ENCODE measurements at places on chromosomes 5 and 9.

- DNase-seq: no peak
Observed at GRCh38 chr5:58099257-58099656, 360.6 kb downstream of the PLK2 start.

DNA sequence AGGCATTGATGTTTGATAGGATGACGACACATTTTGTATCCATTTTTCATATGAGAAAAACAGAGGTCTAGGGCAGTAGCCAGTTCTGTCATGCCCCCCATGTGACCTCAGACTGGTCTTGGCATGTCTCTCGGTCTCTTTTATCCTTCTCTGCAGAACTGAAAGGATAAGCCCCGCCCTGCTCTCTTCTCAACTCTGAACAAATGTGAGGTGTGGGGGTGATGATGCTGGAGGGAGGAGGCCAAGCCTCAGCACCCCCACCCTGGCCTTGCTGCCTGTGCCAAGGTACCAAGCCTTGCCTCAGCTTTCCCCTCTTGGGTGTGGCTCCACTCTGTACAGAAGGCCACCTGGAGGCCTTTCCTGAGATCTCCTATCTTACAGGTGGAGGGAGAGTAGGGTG lies 19.5 kb upstream of the CRB2 start:
- DNase-seq: no peak

DNA sequence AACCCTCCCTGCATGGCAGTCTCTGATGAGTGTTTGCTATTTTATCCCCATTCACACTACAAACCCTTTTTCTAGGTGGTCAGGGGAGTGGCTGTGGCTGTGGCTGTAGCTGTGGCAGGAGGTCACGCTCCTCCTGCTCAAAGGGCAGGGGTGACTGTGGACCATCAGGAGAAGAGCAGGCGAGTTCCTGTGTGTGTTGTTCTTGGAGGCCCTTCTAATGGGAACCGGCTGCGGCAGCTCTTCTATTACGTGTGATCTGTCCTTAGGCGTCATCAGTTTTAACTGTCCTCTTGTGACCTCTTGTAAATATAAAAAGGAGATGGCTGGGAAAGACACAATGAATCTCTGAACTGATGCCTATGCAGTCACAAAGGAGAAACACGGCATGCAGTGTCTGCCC lies 65.1 kb downstream of the ANKH start:
- peak; percentile 76 for DNase-seq

DNA sequence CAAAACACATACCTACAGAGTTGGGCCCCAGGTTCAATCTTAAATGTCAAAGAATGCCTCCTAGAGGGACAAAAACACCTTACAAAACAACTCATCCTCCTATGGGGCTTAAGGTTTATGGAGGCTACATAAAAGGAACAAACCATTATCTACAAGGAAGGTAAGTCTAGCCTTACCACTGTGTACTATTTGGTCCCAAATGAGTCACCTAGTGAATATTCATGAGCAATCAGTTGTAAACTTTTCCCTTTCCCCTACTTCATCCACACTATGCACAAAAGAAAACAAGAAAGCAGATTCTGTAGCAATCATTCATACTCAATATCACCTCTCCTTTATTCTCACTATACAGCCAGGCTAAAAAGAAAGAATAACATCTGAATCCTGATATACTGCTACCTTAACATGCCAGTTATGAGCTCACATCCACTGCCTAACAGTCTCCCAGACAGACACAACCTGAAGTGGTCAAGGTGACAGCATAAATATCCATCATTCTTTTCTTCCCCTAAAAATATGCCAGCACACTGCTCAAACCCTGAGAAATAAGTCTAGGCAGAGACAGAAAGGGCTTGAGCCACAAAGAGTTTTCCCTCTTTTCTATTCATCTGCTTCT lies 6.2 kb downstream of the OXCT1 start:
- DNase-seq: no peak

DNA sequence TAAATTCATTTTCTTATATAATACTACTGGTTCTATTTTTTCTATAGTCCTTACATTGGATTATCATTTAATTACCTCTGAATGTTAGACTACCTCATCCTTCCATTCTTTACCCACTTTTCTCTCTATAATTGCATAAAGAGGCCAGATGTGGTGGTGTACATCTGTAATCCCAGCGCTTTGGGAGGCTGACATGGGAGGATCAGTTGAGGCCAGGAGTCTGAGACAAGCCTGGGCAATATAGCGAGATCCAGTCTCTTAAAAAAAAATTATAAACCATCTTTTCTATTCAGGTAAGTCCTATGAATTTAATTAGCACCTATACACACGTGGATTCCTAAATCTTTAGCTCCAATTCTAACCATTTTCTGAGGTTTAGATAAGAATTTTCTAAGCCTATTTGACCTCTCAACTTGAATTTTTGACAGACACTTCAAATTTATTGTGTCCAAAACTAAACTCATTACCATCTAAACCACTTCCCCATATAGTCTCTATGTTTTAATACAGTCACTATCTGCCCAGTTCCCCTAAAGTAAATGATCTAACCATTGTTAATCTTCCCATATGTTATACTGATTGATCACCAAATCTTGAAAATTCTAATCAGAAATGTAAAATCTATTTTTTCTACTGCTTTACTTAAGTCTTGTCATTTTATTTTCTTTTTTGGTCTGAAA lies 33.0 kb upstream of the CHD1 start:
- no peak for DNase-seq

DNA sequence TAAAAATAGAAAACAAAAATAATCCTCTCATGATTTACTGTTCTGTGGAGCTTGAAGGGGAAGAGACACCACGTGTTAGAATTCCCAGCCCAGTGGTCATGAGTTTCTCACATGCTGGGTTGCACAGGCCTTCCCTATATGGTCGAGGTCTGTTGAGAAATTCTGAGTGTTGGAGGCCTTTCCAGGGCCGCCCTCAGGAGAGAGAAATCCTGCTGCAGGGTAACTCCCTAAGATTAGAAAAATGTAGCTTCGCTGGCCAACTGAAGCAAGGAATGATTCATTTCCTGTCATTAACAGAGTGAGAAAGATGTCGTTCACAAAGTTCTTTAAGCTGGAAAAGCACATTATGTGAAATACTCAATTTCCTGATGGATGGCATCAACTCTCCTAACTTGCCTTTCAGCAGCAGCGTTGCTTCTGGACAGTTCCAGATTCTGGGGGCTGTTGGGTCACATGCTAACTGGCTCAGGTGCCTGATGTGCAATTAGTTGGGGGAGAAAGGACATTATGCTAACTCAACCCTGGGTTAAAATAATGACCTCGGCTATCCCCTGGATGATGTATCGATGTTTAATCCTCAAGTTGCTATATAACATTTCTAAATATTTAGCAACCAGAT lies 104.8 kb upstream of the CD180 start:
- peak; percentile 88 for DNase-seq

DNA sequence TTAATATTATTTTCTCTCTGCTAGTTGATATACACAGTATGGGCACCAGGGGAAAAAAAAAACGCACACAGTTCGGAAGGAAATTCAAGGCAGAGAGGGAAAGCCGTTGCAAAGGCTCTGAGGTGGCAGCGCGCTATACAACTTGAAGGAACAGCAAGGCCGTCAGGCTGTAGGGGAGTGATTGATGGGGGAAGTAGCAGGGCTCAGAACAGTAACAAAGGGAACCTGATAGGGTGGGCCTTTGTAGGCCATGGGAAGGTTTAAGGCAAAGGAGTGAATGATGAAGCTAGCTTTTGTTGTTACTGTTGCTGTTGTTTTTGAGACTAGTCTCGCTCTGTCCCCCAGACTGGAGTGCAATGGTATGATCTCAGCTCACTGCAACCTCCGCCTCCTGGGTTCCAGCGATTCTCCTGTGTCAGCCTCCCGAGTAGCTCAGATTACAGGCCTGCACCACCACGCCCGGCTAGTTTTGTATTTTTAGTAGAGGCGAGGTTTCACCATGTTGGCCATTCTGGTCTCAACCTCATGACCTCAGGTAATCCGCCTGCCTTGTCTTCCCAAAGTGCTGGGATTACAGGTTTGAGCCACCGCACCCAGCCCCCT lies 27.0 kb downstream of the AQP7 start:
- DNase-seq: no peak

DNA sequence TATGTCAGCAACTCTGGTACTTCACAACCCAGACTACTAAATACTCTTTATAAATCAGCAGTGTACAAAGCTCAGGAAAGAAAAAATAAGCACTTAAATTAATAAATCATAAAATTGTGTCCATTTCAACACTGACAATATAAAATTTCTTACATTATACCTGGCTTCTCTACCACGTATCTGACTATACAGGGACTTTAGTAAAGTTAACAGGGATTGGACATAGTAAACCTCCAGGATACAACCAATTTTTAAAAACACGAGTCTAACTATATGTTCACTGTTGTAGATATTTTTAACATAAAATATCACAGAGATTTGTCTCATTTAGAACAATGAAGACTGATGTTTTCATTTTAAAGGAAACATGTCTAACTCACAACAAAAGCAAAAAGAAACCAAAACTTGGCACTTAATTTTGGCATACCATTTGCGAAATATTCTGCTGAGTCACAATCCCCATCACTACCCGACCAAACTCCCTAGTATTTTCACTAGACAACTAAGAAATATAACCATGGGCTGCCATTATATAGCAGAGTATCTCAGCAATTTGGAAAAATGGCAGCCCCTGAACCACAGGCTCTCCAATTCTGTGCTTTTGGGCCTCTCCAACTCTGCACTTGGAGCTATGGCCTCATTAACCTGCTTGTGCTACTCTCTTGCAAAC lies 14.4 kb downstream of the FAM169A start:
- peak; percentile 64 for DNase-seq

GRCh38 chr9:121912812-121913627 lies 180.1 kb downstream of the TTLL11 start:
- DNase-seq: no peak

DNA sequence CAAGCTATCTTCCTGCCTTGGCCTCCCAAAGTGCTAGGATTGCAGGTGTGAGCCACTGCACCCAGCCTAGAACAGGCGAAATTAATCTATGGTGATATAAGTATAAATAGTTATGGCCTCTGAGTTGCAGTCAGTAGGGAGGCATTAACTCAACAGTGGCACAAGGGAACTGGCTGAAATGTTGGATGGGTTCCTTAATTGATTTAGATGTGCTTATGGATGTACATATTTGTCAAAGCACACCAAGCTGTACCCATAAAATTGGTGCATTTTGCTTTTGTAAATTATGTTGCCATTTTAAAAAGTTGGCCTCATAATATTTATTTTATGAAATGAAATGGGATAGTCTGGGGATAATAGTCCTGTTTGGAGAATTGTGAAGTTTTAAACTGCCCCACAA lies 36.8 kb upstream of the GLIPR2 start:
- no peak for DNase-seq

DNA sequence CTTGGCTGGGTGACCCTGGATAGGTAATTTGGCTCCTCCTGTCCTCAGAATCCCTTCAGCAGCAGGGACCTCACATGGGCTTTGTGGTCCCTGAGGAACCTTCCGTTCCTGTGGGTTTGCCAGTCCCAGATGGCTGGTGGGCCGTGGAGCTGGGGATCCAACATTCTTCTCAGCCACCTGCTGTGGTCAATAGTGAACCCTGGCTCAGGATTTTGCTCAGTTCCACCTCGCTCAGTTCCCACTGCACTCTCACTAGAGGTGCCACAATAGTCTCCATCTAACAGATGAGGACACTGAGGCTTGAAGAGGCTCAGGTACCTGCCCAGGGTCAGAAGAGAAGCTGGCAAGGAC lies 17.1 kb upstream of the SPOUT1 start:
- no peak for DNase-seq

DNA sequence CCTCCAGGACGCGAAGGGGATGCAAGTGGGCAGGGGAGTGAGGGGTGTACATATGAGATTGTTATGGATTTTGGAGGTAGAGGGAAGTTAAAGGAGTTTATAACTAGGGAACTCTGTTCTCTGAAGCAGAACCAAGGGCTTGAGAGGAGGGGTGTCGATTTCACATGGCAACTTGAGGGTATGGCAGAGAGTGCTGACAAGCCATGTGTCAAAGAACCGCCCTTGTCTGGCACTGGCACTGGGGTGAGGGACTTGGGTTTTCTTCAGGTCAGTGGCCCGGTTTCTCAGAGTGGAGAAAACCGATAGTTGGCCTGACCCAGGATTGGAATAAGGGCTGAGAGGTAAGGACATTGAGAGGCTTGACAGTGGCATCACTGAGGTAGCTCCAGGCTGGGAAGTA lies 47.7 kb upstream of the TESK1 start:
- DNase-seq: no peak

GRCh38 chr9:113356686-113357292 lies 7.4 kb downstream of the BSPRY start:
- no peak for DNase-seq

DNA sequence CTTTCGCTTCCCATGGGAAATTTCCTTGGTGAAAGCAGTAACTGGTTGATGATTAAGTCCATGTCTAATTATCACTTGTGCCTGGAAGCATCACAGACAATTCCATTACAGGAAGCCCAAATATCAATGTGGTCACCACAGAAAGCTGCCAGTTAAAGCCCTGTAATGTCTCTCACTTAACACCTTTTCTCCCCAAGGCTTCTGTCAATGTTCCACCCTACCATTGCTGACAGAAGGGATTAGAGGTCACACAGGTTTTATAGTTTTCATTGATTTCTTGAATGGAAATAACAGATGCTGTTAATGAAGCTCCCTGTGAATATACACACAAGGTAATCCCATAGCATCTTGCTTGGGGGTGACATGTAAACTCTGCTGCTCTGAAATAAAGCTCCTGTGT lies 279.2 kb downstream of the COX7C start:
- no peak for DNase-seq

GRCh38 chr9:9615086-9615485 lies 997.7 kb downstream of the PTPRD start:
- no peak for DNase-seq

DNA sequence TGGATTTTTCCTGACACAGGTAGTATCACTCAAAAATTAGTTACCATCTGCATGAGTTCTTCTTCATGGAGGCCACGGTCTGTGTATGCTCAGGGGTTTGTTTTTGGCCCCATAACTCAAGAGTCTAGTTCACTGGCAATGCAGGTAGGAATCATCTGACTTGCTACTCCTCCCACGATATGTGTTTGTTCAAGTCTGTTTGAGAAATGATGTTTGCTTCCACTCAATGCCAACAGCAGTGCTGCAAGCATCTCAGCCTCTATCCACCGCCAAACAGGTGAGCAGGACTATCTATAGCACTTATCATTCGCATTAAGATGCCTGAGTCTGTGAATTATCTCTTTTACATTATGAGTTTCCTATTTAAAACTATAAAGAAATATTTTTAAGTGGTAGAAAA lies 264.8 kb upstream of the PTGER4 start:
- no peak for DNase-seq

DNA sequence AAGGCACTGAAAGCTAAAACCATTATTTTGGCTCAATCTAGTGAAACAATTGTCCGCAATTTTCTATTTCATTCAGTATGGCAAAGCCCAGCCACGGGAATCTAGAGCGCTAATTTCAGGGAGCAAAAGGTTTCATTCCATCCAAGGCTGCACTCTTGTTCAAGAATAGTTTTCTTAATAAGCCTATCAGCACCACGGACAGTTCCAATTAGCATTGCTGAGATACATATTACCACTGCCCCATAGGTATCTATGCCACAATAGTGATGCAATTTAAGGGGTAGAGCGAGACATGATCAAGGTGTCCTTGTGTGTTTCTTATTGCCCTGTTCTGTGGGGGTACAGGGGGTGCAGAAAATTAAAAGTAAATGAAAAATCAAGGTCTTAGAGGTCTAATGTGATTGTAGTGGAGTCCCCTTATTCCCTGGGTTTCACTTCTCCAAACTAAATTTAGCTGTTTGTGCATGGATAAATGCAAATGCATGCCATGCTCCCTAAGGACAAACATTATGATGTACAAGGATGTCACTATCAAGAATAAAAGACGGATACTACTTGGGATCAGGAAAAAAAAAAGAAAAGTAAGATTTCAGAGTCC lies 45.5 kb downstream of the SPOCK1 start:
- peak; percentile 63 for DNase-seq

Measured in A172 (cell line).